Nephron progenitor cell (in vitro differentiated cells): ENCODE measurements at places on chromosomes 11 and 22.

DNA sequence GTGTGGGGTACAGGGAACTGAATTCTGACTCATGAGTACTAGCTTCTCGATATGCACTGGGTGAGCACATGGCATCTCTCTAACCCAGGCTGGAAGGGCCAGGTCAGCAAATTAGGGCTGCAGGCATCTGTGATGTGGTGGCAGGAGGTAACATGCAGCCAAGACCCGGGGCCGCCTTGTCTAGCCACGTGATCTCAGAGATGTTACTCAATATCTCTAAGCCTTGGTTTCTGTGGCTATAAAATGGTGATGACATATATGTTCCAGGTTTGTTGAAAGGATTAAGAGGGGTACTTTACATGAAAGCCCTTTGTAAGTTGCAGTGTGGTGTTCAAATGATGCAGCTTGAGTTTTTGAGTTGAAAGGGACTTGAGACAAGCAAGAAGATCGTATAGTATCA is 3.2 kb downstream of the ST14 start:
- DNase-seq: no peak

- no peak for DNase-seq
Observed at GRCh38 chr11:129215506-129216245, 23.6 kb upstream of the ARHGAP32 start.

- no peak for DNase-seq
Observed at GRCh38 chr11:74948546-74948897, 369 bp downstream of the XRRA1 start.

DNA sequence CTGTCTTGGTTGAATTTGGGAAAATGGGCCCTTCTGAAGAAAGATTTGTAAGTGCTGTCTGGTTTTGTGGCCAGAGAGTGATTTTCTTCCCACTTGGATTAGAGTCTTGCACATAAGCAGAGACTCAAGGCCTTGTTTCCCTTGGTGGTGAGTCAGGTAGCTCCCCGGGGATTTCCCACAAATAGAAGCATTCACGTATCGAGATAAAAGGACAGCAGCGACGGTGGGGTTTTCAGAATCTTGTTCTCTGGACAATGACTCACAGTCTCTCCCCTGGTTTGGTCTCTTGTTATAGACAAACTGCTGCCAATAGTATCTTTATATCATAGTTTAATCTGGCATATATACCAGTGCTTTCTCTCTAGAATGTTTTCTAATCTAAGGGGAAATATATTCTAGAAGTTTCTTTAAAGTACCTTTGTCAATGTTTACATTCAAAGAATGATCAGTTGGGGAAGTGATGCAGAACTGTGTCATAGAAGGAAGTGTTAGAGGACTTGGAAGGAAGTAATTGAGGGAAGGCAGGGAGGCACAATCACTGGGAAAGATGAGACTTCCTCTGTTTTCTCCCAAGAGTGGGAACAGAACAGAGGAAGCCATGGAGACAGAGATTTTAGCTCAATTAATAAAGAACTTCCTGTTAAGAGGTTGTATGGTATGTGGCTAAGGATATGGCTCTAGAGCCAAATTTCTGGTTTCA is 18.1 kb downstream of the POLA2 start:
- DNase-seq: no peak

DNA sequence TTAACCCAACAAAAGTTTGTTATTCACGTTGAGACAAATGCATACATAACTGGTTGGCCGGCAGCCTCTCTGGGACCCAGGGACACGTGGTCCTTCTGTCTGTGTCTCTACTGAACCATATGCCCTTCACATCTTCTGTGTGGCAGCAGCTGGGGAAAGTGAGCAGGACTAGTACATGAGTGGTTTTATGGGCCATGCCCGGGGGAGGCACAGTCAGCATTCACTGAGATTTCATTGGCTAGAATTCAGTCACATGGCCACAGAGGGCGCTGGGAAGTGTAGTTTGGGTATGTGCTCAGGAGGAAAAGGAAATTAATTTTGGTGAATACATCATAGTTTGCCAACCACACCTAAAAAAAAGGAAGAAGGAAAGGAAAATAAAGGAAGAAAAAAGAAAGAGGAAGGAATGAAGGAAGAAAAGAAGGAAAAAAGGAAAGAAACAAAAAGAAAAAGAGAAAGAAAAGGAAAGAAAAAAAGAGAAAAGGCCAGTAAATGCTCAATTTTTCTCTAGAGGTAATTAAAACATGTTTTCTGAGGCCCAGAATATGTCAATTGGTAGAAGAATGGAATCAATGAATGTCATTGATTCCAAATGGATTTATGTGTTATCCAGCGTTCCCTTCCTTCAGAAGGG is 55.9 kb upstream of the KIRREL3 start:
- peak; percentile 16 for DNase-seq

GRCh38 chr22:28406246-28406645 is 273.4 kb downstream of the TTC28 start:
- DNase-seq: no peak

- DNase-seq: no peak
Observed at GRCh38 chr11:73186294-73186850, 31.7 kb upstream of the P2RY2 start.

DNA sequence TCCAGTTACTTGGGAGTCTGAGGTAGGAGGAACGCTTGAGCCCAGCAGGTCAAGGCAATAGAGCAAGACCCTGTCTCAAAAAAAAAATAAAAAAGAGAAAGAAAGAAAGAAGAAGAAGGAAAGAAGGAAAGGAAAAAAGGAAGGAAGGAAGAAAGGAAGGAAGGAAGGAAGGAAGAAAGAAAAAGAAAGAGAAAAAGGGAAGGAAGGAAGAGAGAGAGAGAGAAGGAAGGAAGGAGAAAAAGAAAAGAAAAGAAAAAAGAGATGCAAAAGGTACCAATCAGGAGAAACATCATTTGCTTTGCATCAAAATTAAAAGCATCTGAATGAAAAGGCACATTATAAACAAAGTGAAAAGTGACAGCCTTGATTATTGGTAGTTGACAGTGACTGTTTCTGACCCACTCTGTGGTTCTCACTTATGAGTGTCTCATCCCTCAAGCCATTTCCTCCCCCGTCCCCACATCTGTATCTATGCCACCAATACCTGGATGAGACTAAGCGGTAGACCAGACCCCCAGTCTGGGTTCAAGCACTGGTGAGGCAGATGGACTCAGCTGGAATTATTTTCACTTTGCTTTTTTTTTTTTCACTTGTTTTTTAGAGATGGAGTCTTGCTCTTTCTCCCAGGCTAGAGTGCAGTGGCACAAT is 33.0 kb upstream of the XBP1 start:
- DNase-seq: no peak

- DNase-seq: peak; percentile 1
Observed at GRCh38 chr11:2524446-2525165, 79.8 kb downstream of the KCNQ1 start.

GRCh38 chr11:131465746-131466145 is 95.3 kb downstream of the NTM start:
- peak; percentile 72 for DNase-seq

- DNase-seq: no peak
Observed at GRCh38 chr11:70926543-70927201, 325.7 kb downstream of the SHANK2 start.

GRCh38 chr11:82998697-82999096 is 73.0 kb downstream of the RAB30 start:
- no peak for DNase-seq

DNA sequence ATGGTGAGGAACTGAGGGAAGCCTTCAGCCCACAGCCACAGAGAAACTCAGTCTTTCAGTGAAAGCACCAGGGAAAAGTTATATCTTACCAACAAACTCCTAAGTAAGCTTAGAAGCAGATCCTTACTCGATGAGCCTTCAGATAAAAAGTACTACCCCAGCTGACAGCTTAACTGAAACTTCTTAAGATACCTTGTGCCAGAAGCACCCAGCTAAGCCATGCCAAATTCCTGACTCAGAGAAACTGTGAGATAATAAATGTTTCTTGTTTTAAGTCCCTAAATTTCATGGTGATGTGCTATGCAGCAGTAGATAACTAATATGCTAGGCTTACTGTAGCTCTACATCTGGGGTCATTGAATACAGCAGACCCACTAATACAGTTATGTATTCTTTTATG is 2025.0 kb downstream of the LRRC4C start:
- DNase-seq: no peak

GRCh38 chr11:116837231-116838091 is at the start of gene APOA1:
Gene APOA1, minus strand, starts transcription at chr11:116837622. Its CDS starts 235 bp downstream, at chr11:116837387.
- peak; percentile 33 for DNase-seq

DNA sequence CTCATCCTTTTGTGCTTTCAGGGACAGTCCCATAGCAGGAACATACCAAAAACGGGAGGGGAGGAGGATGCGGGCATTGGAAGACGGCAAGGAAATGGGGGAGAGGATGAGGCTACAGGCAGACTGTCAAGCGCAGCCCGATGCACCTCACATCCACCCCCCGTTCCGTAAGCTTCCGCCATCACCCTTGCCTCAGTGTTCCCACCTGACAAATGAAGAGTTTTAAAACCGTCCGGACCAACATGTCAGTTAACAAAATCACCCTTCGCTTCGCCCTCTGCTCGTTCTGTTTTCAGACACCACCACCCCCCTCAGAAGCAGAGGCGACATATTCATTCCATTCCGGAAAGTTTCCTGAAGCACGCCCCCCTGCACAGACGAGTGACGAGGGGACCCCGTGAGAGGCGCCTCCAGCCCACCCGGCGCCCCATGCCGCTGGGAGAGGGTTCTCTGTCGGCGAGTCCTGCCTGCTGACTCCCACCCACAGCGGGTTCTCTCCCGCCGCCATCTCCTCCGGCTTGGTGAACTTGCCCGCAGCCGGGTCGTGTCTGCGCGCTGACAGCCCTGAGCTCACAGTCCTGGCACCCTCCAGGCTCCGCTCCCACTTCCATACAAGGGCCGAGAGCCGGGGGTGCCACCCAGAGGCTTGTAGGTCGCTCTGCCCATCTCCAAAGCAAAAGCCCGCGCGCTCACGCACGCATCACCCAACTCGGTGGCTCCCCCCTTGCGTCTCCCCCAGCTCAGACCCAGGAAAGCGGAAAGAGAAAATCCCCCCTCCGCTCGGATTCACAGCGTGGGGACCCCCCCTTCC is 1.5 kb downstream of the IGSF9B start:
- DNase-seq: no peak

DNA sequence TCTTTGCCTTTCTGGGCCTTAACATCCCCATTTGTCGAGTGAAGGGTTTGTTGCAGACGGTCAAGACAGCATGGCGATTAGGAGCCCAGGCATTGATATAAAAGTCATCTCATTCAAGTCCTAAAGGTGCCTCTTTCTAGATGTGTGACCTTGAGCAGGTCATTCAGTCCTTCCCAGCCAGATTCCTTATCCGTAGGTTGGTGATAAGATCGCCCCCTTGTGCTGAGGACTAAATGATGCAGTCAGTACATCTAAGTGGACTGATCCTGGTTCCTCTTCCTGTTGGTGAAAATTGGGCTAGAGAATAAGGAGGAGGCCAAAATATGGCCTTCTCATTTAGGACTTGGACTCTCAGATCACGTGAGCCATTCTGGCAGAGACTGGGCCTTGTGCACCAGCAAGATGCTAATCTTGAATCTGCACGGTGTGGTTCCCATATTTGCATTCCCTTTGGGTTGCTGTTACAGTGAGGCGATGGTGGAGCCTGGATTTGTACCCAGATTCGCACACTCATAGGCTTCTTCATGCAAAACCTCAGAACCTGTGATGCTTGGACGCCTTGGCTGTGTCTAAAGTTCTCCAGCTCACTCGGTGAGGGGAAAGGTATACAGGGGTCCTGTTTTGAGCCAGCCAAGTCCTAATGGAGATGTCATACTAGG is 156.8 kb downstream of the MYO18B start:
- DNase-seq: no peak

DNA sequence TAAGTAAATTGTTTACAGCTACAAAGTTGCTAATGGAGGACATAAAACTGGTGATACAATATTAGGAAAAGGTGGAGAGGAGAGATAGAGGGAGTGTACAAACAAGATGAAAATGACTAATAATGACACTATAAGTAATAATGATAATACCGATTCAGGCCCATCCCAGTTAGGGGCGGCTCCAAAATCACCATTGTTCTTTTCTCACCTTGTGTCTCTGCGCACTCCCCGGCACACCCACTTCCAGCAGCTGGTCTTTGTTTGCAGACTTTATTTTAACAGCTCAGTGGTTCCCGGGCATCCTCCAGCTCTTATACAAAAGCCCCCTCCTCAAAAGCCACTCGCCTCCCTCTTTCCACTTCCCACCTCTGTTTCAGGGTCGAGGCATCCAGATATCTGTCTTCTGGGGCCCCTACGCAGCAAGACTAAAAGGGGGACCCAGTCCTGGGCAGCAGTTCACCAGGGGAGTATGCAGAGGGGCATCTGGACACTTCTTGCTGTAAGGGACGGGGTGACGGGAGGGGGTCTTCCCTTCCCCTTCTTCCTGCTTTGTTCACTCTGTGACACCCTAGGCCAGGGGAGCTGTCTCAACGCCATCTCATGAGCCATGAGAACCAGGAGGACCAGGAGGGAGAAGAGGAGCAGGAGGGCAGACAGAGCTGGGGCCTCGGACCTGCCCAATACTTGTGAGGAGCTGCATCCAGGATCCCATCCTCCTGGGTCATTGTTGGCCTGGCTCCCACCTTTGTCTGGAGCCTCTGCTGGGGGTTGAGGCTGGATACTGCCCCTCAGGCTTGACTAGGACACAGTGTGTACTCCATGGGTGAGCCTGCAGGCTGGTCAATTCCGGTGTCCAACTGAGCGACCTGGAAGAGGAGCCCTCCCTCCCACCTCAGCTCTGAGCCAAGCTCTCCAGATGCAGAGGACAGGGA is 2.7 kb downstream of the APOL2 start:
- no peak for DNase-seq

DNA sequence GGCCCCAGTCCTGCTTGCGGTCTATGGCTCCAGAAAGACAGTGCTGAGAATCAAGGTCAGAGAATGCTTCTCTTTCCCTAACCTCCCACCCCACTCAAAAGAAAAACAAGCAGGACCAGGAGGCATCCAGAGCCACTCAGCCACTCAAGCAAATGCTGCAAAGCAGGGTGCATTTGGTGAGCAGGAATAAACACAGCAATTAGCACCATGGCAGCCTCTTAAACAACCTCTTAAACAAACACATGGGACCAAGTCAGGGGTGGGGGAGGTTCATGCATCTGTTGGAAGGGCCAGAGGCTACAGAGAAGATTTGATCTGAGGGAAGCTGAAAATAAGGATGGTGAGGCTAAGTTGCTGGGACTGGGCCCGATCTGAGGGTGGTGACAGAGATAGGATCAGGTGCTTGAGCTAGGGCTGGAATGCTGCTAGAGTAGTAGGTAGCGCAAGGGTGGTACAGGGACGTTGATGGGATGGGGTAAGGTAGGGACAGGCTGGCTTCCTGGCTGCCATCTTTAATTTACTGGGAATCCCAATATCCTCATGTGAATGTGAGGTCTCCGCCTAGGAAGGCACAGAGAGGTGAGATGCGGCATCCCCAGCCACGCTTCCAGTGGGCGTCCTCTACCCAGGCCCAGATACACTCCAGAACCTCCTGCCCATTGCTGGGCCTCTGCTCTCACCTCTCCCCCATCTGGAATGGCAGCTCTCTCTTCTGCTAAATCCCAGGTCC is 26.6 kb upstream of the LMO1 start:
- no peak for DNase-seq
